Heart right ventricle (tissue), 16 donors: ENCODE measurements at places on chromosomes 2 and 18. TPM values are rescaled to one million over a fixed set of nuclear protein-coding genes. Genes with fewer than 3 reads are reported as not detected.

DPYSL5 gene
- not detected for total RNA-seq

MYO5B gene
- total RNA-seq: 1.9 TPM

RHOB gene
- total RNA-seq: 109 TPM

MYL1 gene
- not detected for total RNA-seq

GCG gene
- not detected for total RNA-seq

REG3G gene
- 0.35 TPM for total RNA-seq

RAB6D gene
- total RNA-seq: not detected

GPAT2 gene
- total RNA-seq: 2.0 TPM

PDE11A gene
- total RNA-seq: 0.61 TPM
